ENCODE measurements at places on chromosomes 16 and 17. TPM values are rescaled to one million over a fixed set of nuclear protein-coding genes. Genes with fewer than 3 reads are reported as not detected.

The XPO6 gene
- total RNA-seq: 234 TPM

DNA sequence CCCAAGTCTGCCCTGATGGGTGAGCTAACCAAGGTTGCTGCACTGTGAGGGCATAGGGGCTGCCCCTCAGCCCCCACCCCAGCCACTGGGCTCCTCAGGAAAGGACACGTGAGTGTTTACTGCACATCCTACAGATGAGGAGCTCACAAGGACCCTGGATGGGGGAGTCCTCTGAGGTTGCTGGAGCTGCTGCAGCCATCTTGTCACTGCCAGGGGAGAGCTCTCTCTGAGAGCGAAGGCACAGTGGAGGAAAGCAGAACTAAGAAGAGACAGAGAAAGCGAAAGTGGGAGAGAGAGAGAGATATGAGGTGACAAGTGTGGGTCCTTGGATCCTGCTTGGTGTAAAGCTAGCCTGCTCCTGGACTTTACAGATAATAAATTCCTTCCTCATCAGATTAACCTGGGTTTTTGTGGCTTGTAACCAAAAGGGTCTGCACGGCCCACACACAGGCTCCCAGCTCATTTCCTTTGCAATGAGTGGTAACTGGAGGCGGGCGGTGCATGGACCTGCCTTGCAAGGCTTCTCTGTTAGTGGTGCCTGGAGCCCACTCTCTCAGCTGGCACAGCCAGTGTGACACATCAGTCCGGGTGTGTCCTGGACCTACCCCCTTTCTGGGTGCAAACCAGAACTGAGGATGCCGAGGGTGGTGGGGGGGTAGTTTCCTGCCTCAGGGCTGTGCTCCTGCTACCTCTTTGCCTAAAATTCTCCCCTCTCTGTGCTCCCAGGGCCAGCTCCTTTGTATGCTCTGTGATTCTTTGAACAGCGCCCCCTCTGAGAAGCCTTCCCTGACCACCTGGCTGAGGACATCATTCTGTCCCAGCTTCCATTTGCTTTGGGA, 14.2 kb downstream of the SNX20 start:
- H3K27ac ChIP-seq: peak overlapping the region; percentile 81
- DNase-seq: peak; percentile 47

DNA sequence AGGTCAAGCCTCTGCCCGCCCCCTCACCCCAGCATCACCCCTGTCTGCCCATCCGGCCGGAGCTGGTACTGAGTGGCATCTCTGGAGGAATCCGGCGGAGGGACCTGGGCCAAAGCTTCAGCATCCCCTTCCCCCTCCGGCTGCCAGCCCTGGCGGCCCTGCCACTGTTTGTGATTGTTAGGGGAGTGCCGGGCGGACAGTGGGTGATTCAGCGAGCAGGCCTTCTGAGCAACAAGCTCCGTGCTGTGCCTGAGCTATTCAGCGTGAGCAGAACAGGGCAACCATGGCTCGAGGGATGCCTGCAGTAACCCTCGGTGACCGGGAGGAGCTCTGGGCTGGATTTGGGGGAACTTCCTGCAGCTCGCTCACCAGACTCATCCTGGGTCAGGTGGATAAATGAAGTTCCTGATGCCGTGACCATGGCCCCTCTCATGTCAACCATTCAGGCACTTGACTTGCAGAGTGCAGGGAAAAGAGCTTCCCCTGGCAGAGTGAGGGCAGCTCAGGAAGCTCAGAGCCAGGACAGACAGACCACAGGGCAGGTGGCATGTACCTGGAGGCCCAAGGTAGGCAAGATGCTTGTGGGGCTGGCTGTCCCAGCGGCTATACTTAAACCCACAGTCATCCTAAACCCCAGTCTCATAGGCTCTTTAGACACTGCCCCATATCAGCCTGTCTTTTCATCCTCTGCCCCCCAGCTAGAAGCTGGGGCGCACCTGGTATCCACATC, 24.3 kb upstream of the MLKL start:
- no peak overlapping the region for H3K4me3 ChIP-seq
- H3K27ac ChIP-seq: no peak overlapping the region
- no peaks in the 10 kb centered on the region for H3K27me3 ChIP-seq
- DNase-seq: no peak

DNA sequence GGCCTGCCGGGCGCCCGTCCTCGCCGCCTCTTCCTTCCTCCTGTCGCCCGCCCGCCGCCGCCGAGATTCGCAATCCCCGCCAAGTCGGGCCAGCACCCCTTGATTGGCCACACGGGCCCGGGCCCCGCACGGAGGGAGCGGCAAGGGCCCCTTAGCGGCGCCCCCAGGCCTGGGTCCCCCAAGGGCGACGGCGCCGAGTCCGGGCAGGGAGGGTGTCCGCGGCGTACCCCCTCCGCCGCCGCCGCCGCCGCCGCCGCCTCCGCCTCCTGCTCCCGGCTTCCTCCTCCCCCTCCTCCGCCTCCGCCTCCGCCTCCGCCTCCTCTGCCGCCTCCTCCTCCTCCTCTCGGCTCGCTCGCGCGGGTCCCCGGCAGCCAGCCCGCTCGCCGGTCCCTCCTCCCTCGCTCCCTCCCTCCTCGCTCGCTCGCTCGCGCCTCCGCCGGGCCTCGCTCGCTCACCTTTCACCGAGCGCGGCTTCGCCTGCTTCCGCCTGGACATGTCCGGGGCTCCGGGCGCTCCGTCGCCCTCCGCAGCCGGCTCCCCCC, 561 bp downstream of the ZNF423 start:
- H3K27me3 ChIP-seq: peaks cover 53% of the 10 kb centered on the region
- H3K4me3 ChIP-seq: no peak overlapping the region
- no peak overlapping the region for H3K27ac ChIP-seq
- H3K4me1 ChIP-seq: peaks cover 7% of the 10 kb centered on the region
- no peaks in the 10 kb centered on the region for H3K36me3 ChIP-seq

GRCh38 chr17:29358416-29358815, 31.7 kb upstream of the TAOK1 start:
- no peak for DNase-seq
- H3K27me3 ChIP-seq: no peaks in the 10 kb centered on the region

GRCh38 chr17:41498276-41498675, 7.1 kb downstream of the KRT13 start:
- H3K4me3 ChIP-seq: no peak overlapping the region
- DNase-seq: no peak
- H3K4me1 ChIP-seq: peaks cover 5% of the 10 kb centered on the region
- no peaks in the 10 kb centered on the region for H3K27me3 ChIP-seq

DNA sequence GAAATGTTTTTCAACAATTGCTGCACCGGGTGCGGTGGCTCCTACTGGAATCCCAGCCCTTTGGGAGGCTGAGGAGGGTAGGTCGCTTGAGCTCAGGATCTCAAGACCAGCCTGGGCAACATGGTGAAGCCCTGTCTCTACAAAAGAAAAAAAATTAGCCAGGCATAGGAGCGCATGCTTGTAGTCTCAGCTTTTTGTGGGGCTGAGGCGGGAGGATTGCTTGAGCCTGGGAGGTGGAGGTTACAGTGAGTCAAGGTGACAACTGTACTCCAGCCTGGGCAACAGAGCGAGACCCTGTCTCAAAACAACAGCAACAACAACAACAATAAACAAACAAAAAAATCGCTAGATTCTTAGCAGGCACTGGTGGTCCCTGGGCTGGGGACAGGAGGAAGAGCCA, 28.5 kb downstream of the IL21R start:
- peak overlapping the region; percentile 41 for H3K4me3 ChIP-seq
- no peak for DNase-seq
- peaks cover 72% of the 10 kb centered on the region for H3K36me3 ChIP-seq
- H3K27me3 ChIP-seq: no peaks in the 10 kb centered on the region
- H3K4me1 ChIP-seq: peaks cover 60% of the 10 kb centered on the region
